ENCODE measurements at places on chromosomes 11 and 22.

GRCh38 chr11:73521621-73522020 is 76.3 kb downstream of the FAM168A start:
- DNase-seq: no peak

- DNase-seq: no peak
Measured at GRCh38 chr11:86524620-86525352, 147.6 kb downstream of the ME3 start.

GRCh38 chr11:60756307-60757032 is at the start of gene MS4A15:
MS4A15 (plus strand) TSS chr11:60756867; CDS start chr11:60763734, 6,867 bp downstream.
- no peak for DNase-seq

GRCh38 chr11:46238078-46238966 is 39.1 kb upstream of the CREB3L1 start:
- DNase-seq: no peak

GRCh38 chr11:119509969-119510401 is 87.0 kb upstream of the THY1 start:
- DNase-seq: peak; percentile 87

- peak; percentile 39 for DNase-seq
Measured at GRCh38 chr11:113384551-113384950, 3.0 kb upstream of the ANKK1 start.
